ENCODE measurements at places on chromosomes 2 and 18.

GRCh38 chr2:62806231-62806630 lies 100.7 kb downstream of the EHBP1 start:
- no peak for DNase-seq

DNA sequence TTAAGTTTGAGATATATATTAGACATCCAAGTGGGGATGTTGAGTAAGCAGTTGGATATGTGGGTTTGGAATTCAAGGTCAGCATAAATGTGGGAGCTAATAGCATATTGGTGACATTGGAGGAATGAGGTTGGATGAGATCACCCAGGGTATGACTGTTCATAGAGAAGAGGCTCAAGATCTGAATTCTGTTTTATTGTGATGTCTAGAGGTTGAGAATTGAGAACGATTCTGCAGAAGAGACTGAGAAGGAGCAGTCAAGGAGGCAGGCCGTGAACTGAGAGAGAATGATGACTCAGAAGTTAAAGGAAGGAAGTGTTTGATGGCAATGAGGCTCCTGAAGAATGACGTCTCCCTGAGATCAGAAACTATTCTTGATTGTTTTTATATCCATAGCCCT lies 5.9 kb downstream of the SERPINB11 start:
- no peak for DNase-seq

DNA sequence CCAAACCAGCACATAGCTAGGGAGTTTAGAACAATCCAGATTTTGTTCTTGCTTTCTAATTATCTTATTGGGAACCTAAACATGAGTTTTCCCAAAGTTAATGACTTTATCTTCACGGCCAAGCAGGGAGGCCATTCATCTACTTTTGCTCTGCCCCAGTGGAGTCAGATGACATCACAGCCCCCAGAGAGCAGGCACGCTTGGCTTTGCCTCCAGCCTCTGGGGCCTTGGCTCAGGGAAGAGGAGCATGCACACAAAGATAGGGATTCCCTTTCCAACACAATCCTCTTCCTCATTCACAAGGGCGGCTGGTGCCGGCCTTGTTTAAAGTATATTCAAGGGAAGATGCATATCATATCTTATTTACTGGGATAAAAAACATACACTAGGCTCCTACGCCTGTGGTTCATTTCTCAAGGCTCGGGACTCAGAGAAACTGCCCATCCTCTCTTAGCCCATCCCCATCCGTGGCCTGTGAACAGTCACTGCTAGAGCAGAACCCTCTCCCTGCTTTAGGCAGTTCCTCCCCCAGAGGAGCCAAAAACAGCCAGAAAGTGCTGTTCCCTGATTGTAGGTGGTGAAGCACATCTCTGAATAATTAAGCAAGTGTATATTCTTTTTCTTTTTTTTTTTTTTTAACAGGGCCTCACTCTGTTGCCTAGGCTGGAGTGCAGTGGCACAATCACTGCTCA lies 21.2 kb downstream of the TGFA start:
- no peak for DNase-seq

GRCh38 chr2:134692499-134692898 lies 26.3 kb downstream of the TMEM163 start:
- DNase-seq, result no peak

- DNase-seq, result no peak
Measured at GRCh38 chr2:110946902-110947301, 173.8 kb upstream of the BCL2L11 start.

DNA sequence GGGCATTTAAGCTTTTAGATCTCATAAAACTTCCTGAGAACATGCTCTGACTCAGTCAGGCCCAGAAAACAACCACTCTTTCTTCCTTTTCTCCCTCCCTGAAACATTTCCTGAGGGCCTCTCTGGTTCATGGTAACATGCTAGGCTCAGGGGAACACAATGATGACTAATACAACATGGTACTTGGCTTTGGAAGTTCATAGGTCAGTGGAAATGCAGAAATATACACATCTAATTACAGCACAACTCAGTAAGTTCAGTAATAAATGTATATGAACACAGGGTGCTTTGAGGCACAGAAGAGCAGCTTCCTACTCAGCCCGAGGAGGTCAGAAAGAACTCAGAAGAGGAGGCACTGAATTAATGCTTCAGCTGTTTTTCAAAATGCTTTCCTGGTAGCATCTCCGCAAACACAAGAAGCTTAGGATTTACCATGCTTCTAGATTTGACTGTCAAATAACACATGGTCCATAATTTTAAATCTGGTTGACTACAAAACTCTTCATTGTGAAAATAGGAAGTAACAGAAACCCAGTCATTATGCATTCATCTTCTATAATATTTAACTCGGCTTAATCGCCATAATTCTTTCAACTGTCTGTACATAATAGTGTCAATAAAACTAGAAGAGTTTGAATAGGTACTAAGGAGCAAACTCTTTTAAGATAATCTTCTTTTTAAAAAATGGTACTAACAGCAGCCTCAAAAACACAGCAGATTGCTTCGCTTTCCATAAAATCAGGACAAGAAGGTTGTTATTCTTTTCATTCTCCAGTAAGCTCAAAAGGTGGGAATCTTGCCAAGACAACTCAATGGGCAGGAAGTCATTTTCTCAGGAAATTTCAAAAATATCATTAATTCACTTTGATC lies 251.3 kb downstream of the DLGAP1 start:
- no peak for DNase-seq

GRCh38 chr18:48675912-48676311 lies 137.1 kb downstream of the CTIF start:
- DNase-seq, result no peak

DNA sequence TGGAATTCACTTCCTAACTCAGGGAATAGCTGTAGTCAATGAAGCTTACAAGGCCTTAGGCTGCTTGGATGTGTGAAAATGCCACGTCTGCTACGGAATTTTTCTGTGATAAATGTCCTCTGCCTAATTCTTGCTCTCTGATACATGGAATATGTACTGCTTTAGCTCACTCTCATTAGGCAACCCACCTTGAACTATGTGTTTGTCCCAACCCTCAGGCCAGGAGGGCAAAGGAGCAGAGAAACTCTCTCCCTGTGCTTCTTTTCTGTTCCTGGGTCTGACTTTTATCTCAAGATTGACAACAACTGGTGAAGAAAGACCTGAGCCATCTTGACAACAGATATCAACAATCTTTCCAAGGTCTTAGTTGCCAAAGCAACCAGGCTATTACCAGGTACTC lies 143.9 kb downstream of the GCA start:
- DNase-seq, result no peak

DNA sequence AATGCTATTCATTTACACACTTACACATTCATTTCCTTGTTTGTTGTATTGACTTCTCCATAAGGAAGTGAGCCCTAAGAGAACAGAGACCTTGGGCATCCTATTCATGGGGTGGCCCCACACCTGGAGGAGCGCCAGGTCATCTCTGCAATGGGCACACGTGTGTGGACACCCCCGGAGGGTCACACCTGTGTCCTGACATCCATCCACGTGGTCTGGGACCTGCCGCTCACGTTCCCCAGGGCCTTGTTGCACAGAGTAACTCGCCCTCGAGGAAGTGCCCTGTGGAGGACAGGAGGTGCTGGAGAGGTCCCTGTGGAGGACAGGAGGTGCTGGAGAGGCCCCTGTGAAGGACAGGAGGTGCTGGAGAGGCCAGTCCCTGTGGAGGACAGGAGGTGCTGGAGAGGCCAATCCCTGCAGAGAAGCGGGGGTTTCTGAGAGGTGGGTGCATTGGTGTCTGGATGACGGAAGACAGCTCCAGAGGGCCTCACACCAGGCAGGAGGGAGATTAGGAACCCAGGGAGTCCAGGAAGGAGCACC lies 73.2 kb upstream of the GPC1 start:
- no peak for DNase-seq

DNA sequence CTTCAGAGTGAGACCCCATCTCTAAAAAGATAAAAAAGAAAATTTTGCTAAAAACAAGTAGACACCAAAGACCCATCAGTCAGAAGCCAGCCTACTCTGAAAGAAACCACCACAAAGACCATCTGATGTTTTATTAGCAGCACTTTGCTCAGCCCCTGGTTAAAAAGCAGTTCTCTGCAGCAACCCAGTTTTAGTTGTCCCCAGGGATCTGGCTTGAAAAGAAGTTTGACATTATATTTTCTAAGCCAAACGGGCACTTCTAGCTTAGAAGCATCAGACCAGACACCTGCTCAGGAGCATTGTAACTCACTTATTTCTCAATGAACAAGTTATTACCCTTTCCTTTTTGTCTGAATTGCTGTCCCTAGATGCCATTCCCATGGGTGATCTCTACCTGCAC lies 164.2 kb upstream of the ETAA1 start:
- no peak for DNase-seq

GRCh38 chr18:6495536-6495935 lies 80.8 kb upstream of the L3MBTL4 start:
- DNase-seq, result no peak

DNA sequence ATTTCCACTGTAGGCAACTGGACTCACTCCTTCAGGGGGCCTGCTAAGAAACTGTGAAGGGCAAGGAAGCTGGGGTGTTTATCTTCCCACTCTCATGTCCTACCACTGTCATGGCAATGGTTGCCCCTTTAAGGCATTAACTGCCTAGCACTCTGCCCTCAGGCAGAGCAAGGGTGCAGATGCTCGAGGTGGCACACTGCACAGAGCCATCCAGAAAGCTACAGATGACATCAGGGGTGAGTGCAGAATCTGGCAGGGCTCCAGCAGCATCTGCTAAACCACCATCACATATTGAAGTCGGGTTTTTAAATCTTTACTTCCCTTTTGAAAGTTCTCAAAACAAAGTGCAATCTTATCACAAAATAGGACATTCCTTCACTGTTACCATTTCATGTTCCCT lies 75.4 kb downstream of the RAPGEF4 start:
- DNase-seq, result no peak

DNA sequence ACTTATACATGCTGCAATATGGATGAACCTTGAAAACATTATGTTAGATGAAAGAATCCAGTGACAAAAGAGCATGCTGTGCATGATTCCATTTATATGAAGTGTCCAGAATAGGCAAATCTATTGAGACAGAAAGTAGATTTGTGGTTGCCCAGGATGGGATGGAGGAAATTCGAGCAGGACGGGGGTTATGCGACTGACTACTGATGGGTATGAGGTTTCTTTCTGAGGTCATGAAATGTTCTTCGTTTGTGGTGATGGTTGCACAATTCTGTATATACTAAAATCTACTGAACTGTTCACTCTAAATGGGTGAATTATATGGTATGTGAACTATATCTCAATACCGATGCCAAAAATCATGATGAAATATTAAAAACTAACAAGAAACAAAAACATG lies 18.9 kb upstream of the MTERF4 start:
- DNase-seq, result no peak

- no peak for DNase-seq
Measured at GRCh38 chr18:79718878-79719477, 39.4 kb downstream of the CTDP1 start.

- no peak for DNase-seq
Measured at GRCh38 chr2:190822043-190822442, 58.6 kb upstream of the GLS start.

GRCh38 chr2:239245872-239246721 lies 154.7 kb downstream of the HDAC4 start:
- no peak for DNase-seq

DNA sequence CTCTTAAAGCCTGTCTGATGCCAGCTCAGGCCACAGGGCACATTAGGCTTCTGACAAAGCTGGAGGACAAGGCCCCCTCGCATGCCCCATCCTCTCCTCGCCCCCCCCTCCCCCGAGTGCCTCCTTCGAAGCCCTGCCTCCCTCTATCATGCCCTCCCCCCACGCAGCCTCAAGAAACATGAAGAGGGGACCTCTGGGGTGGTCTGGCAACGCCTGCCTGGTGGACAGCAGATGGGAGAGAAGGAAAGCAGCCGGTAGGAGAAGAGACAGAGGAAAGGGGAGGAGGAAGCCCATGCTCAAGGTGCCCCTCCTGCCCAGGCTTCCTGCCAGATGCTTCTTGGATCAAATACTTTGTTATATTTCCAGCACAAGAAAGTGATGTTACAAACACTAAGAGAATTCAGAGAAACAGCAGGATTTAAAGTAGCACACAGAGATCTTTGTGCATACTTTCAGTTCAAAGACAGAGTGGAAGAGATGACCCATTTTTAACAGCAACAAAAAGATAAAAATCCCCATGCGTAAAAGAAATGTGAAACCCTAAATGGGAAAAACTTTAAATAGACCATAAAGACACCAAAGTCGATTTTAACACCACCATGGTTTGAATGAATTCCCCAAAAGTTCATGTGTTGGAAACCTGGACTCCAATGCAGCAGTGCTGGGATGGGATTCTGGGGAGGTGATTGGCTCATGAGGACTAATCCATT lies 19.0 kb downstream of the BOK start:
- no peak for DNase-seq

- DNase-seq, result no peak
Measured at GRCh38 chr18:13302040-13302439, 83.5 kb downstream of the LDLRAD4 start.

- no peak for DNase-seq
Measured at GRCh38 chr2:235414422-235414821, 79.4 kb upstream of the AGAP1 start.

- DNase-seq, result no peak
Measured at GRCh38 chr18:13336841-13337240, 118.3 kb downstream of the LDLRAD4 start.

GRCh38 chr2:33409417-33409955 lies 67.0 kb upstream of the RASGRP3 start:
- DNase-seq, result no peak

GRCh38 chr2:198101688-198102087 lies 297.3 kb downstream of the PLCL1 start:
- no peak for DNase-seq

- DNase-seq, result peak; percentile 38
Measured at GRCh38 chr2:164840930-164841718, 499 bp downstream of the COBLL1 start.

- DNase-seq, result no peak
Measured at GRCh38 chr2:144513388-144514101, 6.4 kb downstream of the ZEB2 start.

GRCh38 chr2:8678731-8679566 lies 2.9 kb upstream of the ID2 start:
- DNase-seq, result peak; percentile 85

GRCh38 chr2:145169285-145169684 lies 649.4 kb upstream of the ZEB2 start:
- no peak for DNase-seq

DNA sequence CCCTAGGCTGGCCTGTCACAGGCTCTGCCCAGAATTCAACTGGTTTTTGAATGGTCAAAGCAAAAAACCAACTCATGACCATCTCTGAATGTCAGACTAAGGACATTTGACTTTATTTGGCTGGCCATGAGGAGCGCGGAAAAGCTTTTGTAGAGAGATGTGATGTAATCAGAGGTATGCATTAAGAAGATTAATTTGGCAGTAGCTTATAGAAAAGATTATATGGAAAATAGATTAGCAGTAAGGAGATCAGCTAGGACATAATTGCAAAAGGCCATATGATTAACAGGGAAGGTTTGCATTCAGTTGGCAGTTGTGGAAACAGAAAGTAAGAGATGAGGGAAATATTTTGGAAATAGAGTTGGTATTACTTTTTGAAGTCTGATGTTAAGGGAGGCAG lies 12.3 kb upstream of the TTR start:
- no peak for DNase-seq

DNA sequence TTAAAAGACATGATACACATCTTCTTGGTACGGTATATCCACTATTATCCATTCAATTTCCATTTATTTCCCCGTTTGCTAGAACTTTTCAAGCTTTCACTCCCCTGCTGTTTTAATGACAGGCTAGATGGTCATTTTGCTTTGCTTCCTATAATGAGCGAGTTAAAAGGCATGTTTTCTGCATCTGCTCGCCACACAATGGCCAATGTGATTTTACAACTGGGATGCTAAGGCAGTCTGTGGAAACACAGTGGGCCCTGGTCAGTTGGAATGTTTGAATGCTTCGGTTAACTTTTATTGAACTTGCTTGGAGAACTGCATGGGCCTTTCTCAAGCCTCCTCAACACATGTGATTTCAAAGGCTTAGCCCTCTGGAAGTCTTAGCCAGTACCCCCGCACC lies 48.4 kb upstream of the TNP1 start:
- DNase-seq, result no peak

All from tibial nerve (tissue), 4 donors.